ENCODE measurements at places on chromosomes 5 and 9.

GRCh38 chr5:95238560-95239325, 46.2 kb downstream of the MCTP1 start:
- DNase-seq = no peak

GRCh38 chr5:66442951-66443445, 153.2 kb upstream of the MAST4 start:
- DNase-seq = peak; percentile 35

- DNase-seq = no peak
Observed at GRCh38 chr5:79562351-79563246, 48.7 kb upstream of the HOMER1 start.

DNA sequence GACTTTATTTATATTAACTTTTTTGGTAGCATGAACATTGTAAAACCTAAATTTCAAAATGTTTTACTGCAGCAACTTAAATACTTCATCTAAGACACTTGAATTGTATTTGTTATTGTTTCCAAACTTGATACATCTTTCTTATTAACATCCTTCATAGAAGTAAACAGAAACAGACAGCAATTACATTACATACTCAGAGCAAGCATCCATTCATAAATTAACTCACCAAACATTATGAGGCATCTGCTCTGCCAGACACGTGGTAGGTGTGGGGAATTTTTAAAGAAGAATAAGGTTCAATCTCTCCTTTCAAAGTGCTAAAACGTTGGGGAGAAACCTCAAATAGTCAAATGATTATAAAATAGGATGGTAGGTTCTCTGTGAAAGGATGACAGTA, 130.8 kb downstream of the MUSK start:
- DNase-seq = no peak

- DNase-seq = no peak
Observed at GRCh38 chr5:33736510-33736909, 155.3 kb downstream of the ADAMTS12 start.

DNA sequence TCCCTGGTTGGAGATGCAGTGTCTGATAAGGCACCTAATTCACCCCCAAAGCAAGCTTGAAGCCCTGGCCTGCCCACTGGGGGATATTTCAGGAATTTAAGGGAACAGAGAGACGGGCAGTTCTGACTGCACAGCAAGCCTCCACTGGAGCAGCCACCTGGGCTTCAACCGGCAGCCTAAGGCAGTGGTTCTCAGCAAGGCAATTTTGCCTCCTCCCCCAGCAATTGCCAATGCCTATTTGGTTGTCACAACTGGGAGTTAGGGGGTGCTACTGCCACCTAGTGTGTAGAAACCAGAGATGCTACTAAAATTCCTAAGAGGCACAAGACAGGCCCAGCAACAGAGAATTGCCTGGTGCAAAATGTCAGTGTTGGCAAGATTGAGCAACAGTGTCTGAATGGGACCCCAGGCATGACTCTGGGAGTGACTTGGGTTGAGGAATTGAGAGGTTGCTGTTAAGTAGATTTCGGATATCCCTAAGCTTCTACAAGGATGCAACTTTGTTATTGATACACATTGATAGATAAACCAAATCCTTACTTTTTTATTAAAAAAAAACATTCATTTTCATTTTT, 58.7 kb upstream of the CTSL start:
- DNase-seq = no peak

- peak; percentile 82 for DNase-seq
Observed at GRCh38 chr9:136373300-136374182, at the start of gene CARD9. Gene CARD9 (minus strand): TSS chr9:136373669. CDS start chr9:136372078, 1,591 bp downstream.

- DNase-seq = no peak
Observed at GRCh38 chr5:75051217-75051751, 1.1 kb downstream of the GCNT4 start.

All from right cardiac atrium (tissue), 5 donors.